HepG2 (cell line): ENCODE measurements at places on chromosomes 7 and 10. TPM values are rescaled to one million over a fixed set of nuclear protein-coding genes. Genes with fewer than 3 reads are reported as not detected.

The MBL2 gene
- 9.2 and 9.6 TPM in 2 replicates for total RNA-seq

- H3K36me3 ChIP-seq = no peaks in the 10 kb centered on the region; the same call in 2 of the 3 replicates
- no peaks in the 10 kb centered on the region for H3K4me1 ChIP-seq
- H3K27ac ChIP-seq = no peak overlapping the region
- H3K27me3 ChIP-seq = no peaks in the 10 kb centered on the region
Observed at GRCh38 chr7:158479021-158479663, 108.5 kb downstream of the PTPRN2 start.

DNA sequence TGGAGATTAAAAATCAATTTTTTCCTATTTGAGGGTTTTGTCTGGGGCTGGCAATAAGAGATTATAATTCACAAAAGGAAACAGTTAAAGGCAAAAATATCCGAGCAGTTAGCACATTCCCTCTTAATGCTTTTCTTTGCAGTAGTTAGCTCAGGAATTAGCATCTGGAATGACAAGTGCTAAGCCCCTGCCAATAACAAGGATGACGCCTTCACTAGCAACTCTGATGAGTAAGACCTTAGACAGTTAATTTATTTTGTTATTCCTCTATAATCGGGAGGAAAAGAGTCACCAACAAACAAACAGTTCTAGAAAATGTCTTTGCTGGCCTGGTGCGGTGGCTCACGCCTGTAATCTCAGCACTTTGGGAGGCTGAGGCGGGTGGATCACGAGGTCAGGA, 151.3 kb downstream of the TRIL start:
- H3K4me3 ChIP-seq = no peak overlapping the region
- H3K27ac ChIP-seq = no peak overlapping the region
- H3K27me3 ChIP-seq = 0 out of 2 replicates have a peak, but pooled peaks cover 2% of the 10 kb centered on the region
- H3K36me3 ChIP-seq = no peaks in the 10 kb centered on the region

GRCh38 chr7:12670743-12671520, 16.5 kb upstream of the ARL4A start:
- no peaks in the 10 kb centered on the region for H3K36me3 ChIP-seq
- H3K27me3 ChIP-seq = no peaks in the 10 kb centered on the region
- no peak overlapping the region for H3K27ac ChIP-seq

The ARHGEF35 gene
- total RNA-seq = 0.18 TPM in 1 of 2 replicates, not detected in the other

GRCh38 chr10:97378933-97379921, 21.9 kb downstream of the RRP12 start:
- H3K36me3 ChIP-seq = peaks cover 53% of the 10 kb centered on the region; the same call in 2 of the 3 replicates
- no peaks in the 10 kb centered on the region for H3K4me1 ChIP-seq
- no peak overlapping the region for H3K4me3 ChIP-seq
- no peak for DNase-seq
- H3K27me3 ChIP-seq = no peaks in the 10 kb centered on the region

- H3K4me3 ChIP-seq = no peak overlapping the region
- DNase-seq = no peak
- no peaks in the 10 kb centered on the region for H3K27me3 ChIP-seq
- no peaks in the 10 kb centered on the region for H3K4me1 ChIP-seq
Observed at GRCh38 chr7:110187877-110188554, 902.9 kb upstream of the LRRN3 start.

The SGCE gene
- 31.4 and 52.3 TPM in 2 replicates for total RNA-seq

- no peak overlapping the region for H3K4me3 ChIP-seq
- no peak overlapping the region for H3K27ac ChIP-seq
- DNase-seq = no peak
- H3K27me3 ChIP-seq = 0 out of 2 replicates have a peak, but pooled peaks cover 1% of the 10 kb centered on the region
- no peaks in the 10 kb centered on the region for H3K36me3 ChIP-seq
Observed at GRCh38 chr7:116582806-116583444, 58.1 kb downstream of the CAV1 start.

DNA sequence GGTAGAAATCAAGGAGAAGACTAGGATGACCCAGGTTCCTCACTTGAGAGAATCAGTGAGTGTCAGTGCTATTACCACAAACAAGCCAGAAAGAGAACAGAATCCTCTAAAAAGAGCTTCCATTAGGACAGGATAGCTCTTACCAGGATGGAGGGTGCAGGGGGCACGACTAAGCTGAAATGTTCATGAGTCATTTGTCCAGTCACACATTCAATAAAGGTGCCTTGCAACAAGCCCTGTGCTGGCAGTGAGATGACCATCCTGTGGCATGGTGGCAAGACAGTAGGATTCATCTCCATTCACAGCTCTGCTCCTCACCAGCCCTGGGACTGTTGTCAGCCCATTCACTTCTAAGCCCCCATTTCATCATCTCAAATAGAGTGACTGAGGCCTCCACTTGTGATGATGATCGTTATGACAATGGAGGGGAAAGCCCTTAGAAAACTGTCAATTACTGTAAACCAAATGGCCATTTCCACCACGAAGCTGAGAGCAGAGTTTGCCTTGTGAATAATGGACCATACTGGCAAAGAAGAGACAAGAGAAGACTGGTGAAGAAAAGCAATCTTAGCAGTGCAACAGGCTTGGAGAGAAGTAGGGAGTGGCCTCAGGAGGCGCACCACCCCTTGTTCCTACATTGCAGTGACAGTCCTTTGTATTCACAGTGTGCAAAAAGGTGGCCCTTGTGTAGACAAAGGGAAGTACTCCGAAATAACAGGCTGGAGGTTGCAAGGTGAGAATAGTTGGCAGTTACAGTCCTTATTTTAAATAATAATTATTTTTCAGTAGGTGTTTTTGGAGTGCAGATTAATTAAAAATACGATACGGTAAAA, 9.0 kb upstream of the WIPF3 start:
- no peak for DNase-seq
- no peaks in the 10 kb centered on the region; the same call in none of the 2 replicates for H3K27me3 ChIP-seq
- H3K4me3 ChIP-seq = no peak overlapping the region
- no peaks in the 10 kb centered on the region for H3K36me3 ChIP-seq
- H3K27ac ChIP-seq = no peak overlapping the region

- H3K4me1 ChIP-seq = peaks cover 82% of the 10 kb centered on the region
- H3K4me3 ChIP-seq = no peak overlapping the region
- no peak overlapping the region for H3K27ac ChIP-seq
- peaks cover 2% of the 10 kb centered on the region; the same call in 1 of the 2 replicates for H3K36me3 ChIP-seq
- DNase-seq = no peak
Observed at GRCh38 chr7:105006367-105007136, 7.5 kb upstream of the KMT2E start.

The OPN1SW gene
- not detected in 2 replicates for total RNA-seq

The NDUFB2 gene
- 221 and 276 TPM in 2 replicates for total RNA-seq

The SEMA3C gene
- total RNA-seq = 0.13 TPM in 1 of 2 replicates, not detected in the other

- H3K27ac ChIP-seq = no peak overlapping the region
- H3K4me3 ChIP-seq = no peak overlapping the region
- no peaks in the 10 kb centered on the region for H3K4me1 ChIP-seq
- no peaks in the 10 kb centered on the region for H3K27me3 ChIP-seq
- no peak for DNase-seq
Observed at GRCh38 chr10:62332406-62332805, 41.8 kb upstream of the ZNF365 start.

DNA sequence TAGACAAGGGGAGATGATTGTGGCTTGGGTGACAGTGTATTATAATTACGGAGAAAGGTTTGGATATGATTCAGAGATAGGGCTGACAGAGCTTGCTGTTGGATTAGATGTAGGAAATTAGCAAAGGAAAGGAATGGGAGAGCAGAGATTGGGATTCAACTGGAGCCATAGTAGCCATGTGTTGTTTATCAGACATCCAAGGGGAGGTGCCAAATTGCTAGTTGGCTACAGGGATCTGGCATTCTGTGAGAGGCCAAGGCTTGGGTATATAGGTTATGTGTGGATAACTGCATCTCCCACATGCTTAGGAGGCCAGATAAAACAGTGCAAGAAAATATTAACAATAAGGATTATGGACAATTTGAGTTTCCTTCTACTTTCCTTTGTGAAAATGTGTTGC, 34.9 kb downstream of the CSGALNACT2 start:
- DNase-seq = no peak
- H3K4me1 ChIP-seq = no peaks in the 10 kb centered on the region
- H3K4me3 ChIP-seq = no peak overlapping the region

DNA sequence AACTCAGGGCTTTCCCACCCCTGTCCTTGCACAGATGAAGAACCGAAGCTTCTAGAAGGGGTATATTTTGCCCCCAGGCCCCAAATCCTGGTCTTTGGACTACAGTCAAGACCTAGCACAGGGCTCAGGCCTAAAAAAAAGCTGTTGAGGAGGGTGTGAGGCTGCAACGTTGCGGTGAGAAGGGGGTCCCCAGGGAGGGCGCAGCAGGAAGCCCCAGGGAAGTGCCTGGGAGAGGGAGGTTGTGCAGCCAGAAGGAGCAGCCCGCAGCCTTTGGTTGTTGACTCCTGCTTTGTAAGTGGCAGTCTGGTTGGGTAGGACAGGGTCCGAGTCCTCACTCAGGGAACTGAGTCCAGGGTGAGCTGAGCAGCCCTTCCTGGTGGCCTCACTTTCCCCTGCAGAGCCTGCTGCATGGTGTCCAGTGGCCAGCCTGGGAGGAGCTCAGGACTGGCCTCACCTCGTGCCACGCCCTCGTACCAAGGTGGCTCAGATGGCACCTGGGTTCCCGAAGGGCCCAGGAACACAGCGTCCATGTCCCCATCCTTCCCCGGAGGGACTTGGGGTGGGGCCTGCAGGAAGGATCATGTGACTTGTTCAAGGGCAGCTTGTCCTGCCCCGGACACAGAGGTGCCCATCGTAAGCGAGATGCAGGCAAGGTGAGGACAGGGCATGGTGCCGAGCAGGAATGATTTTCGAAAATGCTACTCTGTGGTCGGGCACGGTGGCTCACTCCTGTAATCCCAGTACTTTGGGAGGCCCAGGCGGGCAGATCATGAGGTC, 166.4 kb upstream of the TNRC18 start:
- peaks cover 78% of the 10 kb centered on the region for H3K4me1 ChIP-seq
- DNase-seq = no peak
- H3K36me3 ChIP-seq = no peaks in the 10 kb centered on the region
- no peak overlapping the region for H3K4me3 ChIP-seq
- H3K27ac ChIP-seq = no peak overlapping the region

DNA sequence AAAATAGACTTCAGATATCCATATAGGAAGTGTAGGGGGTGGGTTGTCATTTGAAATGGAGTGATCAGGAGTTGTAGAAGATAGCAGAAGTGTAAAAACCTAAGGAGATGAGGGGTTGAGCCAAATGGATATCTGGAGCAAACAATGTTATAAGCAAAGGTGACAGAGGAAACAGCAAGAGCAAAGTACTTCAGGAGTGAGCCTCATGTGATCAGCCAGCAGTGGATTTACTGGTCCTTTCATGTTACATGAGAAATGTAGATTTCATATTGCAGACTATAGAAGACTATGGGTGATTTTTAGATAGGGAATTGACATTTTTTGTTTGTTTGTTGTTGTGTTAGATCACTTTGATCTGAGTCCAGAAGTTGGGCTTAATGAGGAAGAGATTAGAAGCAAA, 47.7 kb downstream of the GNAT3 start:
- H3K4me3 ChIP-seq = no peak overlapping the region
- DNase-seq = no peak
- H3K36me3 ChIP-seq = no peaks in the 10 kb centered on the region
- H3K27ac ChIP-seq = no peak overlapping the region

- H3K27me3 ChIP-seq = no peaks in the 10 kb centered on the region
- no peaks in the 10 kb centered on the region for H3K36me3 ChIP-seq
- no peak overlapping the region for H3K4me3 ChIP-seq
- DNase-seq = no peak
Observed at GRCh38 chr7:84735677-84736076, 451.2 kb downstream of the SEMA3D start.

The INSYN2A gene
- not detected in 2 replicates for total RNA-seq
